ENCODE measurements at places on chromosomes 4 and X.

- DNase-seq, result no peak
Observed at GRCh38 chr4:171785388-171785787, 27.8 kb upstream of the GALNTL6 start.

- DNase-seq, result no peak
Observed at GRCh38 chr4:167622481-167623240, 388.4 kb upstream of the SPOCK3 start.

DNA sequence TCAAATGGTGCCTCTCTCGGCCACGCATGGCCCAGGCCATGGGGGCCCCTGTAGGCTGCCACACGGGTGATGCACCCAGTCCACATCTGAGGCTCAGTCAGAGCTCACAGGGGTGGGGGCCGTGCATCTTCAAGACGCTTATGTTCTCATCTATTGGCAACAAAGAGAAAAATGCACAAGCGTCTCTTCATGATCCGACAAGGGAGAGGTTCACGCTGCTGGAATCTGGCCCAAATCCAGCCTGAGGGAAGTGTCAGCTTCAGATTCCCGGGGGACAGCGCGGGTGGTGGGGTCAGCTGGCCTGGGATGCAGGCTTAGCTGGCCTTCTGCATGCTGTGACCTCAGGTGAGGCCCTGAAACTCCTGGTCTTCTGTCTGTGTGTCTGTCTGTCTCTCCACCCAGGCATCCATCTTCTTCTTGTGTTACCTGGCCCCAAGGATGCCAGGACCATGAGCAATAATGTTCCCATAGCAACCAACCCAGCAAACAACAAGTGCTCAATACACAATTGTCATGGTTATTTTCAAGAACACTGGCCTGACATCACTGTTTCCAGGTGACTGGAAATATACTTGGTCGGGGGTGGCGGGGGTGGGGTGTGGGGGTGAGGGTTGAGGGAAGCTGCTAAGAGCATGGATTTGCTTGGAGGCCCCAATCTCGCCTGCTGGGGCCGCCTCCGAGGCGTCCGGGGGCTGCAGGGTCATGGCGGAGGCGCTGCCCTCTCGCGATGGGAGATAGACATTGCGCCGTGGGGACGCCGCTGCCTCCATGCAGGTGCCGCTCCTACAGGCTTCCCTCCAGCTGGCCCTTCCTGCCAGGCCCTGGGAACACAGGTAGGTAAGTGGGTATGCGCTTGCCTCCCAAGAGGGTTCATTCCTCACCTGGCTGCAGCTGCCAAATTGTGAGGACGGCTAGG is 48.3 kb downstream of the ABLIM2 start:
- DNase-seq, result no peak

- no peak for DNase-seq
Observed at GRCh38 chrX:41025926-41026701, 59.1 kb upstream of the USP9X start.

- DNase-seq, result no peak
Observed at GRCh38 chr4:171157462-171158082, 655.6 kb upstream of the GALNTL6 start.

DNA sequence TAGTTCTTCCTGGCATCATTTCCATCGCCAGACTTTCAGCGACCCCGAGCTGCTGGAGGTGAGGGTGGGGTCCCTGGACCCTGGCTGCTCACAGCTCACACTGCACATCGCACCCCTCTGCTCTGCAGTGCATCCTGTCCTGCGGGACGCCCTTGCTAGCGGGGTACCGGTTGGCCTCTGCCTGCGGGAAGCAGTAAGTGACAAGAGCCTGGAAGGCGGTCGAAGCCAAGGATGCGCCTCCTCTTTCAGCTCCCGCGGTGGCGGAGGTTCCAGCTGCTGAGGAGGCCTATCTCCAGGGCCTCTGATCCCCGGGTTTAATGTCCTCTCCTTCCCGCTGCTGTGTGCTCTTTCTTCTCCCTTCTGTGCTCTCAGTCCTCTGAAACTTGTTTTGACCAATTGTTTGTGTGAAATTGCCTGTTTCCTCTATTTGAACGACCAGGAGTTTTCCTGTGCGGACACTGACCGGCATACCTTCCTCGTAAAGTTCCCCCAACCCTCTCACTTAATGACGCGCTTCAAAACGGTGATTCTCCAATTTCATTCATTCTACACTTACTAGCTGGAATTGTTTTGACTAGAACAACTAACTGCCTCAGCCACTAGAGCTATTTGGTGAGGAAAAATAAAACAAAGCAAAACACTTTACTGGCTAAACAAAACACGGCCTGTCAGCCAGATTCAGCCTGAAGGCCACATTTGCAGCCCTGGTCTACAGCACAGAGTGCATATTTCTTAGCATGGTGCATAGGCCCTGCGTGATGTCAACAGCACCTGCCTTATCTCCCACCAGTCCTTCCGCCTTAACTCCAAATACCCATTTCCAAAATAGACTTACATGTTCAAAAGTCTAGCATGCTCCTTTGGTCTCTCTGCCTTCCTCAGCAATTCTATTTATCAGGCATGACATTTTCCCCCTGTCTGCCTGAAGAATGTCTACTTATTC is 28.0 kb downstream of the MGAT4D start:
- no peak for DNase-seq

DNA sequence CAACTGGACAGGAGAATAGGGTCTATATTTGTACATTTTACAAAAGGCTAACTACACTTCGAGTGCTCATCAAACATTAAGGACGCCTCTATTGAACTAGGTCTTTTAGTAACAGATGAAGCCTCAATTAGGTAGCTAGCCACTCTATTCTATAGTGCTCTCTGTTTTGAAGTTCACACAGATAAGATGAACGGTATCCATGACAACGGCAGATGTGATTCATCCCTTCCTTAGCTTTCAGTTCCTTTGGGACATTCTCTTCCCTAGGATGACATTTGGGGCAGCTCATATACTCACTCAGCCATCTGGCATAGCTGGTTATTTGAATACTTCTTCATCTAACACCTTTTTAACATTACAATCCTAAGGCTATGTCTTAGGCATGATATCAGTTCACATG is 62.4 kb upstream of the WDFY3 start:
- no peak for DNase-seq

GRCh38 chrX:41561045-41561444 is 113.9 kb downstream of the NYX start:
- no peak for DNase-seq

- no peak for DNase-seq
Observed at GRCh38 chr4:3374667-3375066, 67.1 kb upstream of the HGFAC start.

All from cerebellar nuclear complex (tissue), 1 donor.